ENCODE measurements at places on chromosomes 11 and 22. TPM values are rescaled to one million over a fixed set of nuclear protein-coding genes. Genes with fewer than 3 reads are reported as not detected.

- H3K4me3 ChIP-seq, result peak overlapping the region; percentile 79
- no peaks in the 10 kb centered on the region for H3K36me3 ChIP-seq
- DNase-seq, result peak; percentile 34
- H3K27me3 ChIP-seq, result no peaks in the 10 kb centered on the region
- no peaks in the 10 kb centered on the region for H3K4me1 ChIP-seq
These were observed 2.0 kb upstream of the LARGE1 start for GRCh38 chr22:33922349-33922681.

DNA sequence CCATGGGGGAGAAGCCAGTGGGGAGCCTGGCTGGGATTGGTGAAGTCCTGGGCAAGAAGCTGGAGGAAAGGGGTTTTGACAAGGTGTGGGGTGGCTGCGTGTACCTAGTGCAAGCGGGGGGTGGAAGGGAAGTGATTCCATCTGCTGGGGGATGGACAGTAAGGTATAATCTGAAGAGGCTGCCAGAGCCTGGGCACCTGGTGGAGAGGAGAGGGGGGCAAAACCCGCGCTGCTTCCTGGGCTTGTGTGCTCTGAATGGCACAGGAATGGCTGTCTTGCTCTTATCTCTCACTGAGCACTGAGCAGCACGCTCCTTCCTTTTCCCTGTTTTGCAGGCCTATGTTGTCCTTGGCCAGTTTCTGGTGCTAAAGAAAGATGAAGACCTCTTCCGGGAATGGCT is 988 bp downstream of the BANF1 start:
- no peak for DNase-seq
- H3K4me3 ChIP-seq, result peak overlapping the region; percentile 71
- no peaks in the 10 kb centered on the region for H3K4me1 ChIP-seq
- H3K27me3 ChIP-seq, result no peaks in the 10 kb centered on the region
- H3K27ac ChIP-seq, result peak overlapping the region; percentile 78

GRCh38 chr11:76151556-76152085 is 54.7 kb downstream of the WNT11 start:
- H3K4me1 ChIP-seq, result no peaks in the 10 kb centered on the region
- no peak overlapping the region for H3K4me3 ChIP-seq
- H3K27ac ChIP-seq, result no peak overlapping the region
- DNase-seq, result no peak
- no peaks in the 10 kb centered on the region for H3K36me3 ChIP-seq

GRCh38 chr11:77384571-77384970 is 83.1 kb upstream of the GDPD4 start:
- no peak overlapping the region for H3K27ac ChIP-seq
- DNase-seq, result peak; percentile 55
- no peaks in the 10 kb centered on the region for H3K36me3 ChIP-seq

GRCh38 chr11:111352231-111352746 is 26.8 kb downstream of the POU2AF1 start:
- peaks cover 27% of the 10 kb centered on the region for H3K27me3 ChIP-seq
- H3K36me3 ChIP-seq, result no peaks in the 10 kb centered on the region
- no peaks in the 10 kb centered on the region for H3K4me1 ChIP-seq
- H3K4me3 ChIP-seq, result no peak overlapping the region
- no peak overlapping the region for H3K27ac ChIP-seq

DNA sequence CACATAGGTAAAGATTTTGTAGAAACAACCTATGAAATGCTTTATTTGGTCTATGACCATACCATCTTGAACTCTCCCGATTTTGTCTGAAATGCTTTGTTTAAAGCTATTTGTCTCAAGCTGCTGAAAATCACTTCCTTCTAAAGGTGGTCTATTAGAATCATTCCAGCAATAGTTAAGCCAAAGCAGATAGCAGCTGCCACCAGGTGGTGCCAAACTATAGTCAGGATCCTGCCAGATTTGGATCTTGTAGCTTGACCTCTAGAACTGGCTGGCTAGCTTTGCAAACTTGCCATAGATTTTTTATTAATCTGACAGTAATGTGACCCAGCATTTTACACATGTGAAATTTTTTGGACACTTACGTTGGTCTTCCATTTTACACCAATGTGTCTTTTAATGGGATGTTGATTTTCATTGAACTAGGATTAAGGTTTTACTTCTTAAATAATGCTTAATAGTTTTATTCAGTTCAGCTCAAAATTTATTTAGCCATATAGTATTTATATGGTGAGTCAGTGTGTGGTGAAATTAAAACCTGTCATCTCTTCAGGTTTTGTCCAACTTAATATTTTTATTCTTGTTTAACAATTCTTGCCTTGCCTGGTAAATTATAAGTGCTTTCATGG is 19.7 kb downstream of the CTR9 start:
- no peak overlapping the region for H3K27ac ChIP-seq
- H3K4me1 ChIP-seq, result peaks cover 3% of the 10 kb centered on the region
- no peak overlapping the region for H3K4me3 ChIP-seq
- peaks cover 31% of the 10 kb centered on the region for H3K36me3 ChIP-seq

DNA sequence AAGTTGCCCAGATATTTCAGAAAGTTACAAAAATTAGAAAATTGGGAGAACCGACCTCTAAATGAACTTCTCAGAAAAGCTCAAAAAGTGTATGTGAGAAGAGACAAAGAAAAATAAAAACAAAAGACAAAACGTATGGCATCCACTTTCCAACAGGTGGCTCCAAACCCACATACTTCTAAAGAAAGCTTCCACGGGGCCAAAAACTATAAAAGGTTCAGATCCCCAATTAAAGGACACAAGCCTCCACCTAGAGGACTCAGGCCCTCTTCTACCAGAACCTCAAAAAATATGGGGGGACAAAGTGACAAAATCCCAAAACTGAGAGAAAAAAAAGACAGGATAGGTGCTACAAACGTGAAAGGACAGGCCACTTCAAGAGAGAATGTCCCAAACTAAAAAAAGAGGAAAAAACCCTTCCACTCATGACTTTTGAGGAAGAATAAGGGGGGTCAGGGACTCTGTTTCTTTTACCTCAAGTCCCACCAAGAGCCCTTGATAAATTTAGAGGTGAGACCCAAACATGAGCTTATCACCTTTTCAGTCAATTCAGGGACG is 8.8 kb downstream of the SCGB2A1 start:
- no peaks in the 10 kb centered on the region for H3K4me1 ChIP-seq
- H3K4me3 ChIP-seq, result no peak overlapping the region
- H3K36me3 ChIP-seq, result no peaks in the 10 kb centered on the region
- peaks cover 13% of the 10 kb centered on the region for H3K27me3 ChIP-seq
- DNase-seq, result no peak
- H3K27ac ChIP-seq, result no peak overlapping the region

DNA sequence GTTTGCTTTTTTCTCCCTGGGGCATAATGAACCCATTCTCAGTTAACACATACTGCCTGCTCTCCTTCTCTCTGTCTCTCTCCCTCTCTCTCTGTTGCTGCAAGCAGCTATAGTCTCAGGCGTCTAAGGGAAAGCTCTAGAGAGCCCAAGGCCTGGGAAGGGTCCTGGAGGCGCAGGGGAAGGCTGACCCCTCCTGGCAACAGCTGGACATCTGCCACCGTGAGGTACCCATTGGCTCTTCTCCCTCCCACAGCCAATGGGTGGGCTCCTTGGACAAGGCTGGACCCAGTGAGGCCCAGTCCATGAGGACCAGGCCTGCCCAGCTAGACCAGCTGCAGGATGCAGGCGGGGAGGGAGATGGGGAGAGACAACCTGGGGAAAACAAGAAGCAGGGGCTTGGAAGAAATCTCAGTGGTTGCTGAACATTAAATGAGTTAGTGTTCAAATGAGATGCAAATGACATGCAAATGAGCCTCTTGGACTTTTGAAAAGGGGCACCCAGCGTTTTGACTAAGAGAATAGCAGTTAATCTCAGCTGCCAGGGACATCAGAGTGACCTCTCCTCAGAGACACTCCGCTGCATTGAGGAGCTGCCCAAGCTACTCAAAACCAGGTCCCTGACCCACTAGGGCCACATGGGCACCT is 349.7 kb downstream of the BUD13 start:
- no peak for DNase-seq
- H3K27ac ChIP-seq, result no peak overlapping the region
- H3K4me1 ChIP-seq, result no peaks in the 10 kb centered on the region
- H3K27me3 ChIP-seq, result no peaks in the 10 kb centered on the region

- H3K27ac ChIP-seq, result no peak overlapping the region
- H3K4me3 ChIP-seq, result no peak overlapping the region
- DNase-seq, result peak; percentile 39
- H3K4me1 ChIP-seq, result peaks cover 2% of the 10 kb centered on the region
- peaks cover 18% of the 10 kb centered on the region for H3K27me3 ChIP-seq
These were observed 69.1 kb downstream of the CTTN start for GRCh38 chr11:70467201-70468085.

DNA sequence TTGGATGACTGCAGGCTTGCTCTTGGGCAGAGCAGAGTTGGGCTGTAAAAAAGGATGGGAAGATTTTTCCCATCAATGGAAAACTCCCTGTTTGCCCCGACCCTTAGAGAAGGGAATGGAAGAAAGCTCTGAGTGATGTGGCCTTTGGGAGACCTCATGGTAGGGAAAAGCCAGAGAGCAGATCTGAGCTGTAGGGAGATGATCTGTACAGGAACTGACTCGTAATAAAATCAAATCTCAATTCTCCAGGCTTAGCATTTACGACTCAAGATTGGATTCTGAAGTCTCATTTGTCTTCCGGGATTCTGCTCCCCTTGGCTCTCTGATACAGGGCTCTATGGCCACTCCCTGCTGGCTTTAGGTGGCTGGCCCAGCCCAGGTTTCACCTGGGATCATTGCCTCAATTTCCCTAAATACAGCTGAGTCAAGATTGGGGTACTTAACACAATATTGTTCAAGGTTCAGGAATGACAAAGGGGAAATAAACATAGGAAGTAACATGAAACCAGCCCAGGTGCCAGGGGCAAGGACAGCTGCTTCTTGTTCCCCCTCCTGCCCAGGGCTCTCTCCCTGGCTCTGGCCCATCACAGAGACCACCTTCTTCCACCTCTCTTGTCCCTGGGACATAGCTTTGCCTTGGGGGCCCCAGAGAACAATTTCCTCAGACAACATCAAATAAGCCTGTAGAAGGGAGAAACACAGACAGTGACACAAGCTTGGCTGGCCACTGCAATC is 38.4 kb upstream of the THY1 start:
- H3K27ac ChIP-seq, result peak overlapping the region; percentile 58
- no peak overlapping the region for H3K4me3 ChIP-seq
- H3K36me3 ChIP-seq, result no peaks in the 10 kb centered on the region
- peak; percentile 54 for DNase-seq
- H3K4me1 ChIP-seq, result peaks cover 21% of the 10 kb centered on the region

GRCh38 chr11:64867748-64868462 is 10.5 kb downstream of the EHD1 start:
- no peak for DNase-seq
- H3K4me1 ChIP-seq, result peaks cover 61% of the 10 kb centered on the region
- peak overlapping the region; percentile 60 for H3K27ac ChIP-seq
- peaks cover 23% of the 10 kb centered on the region for H3K36me3 ChIP-seq
- H3K4me3 ChIP-seq, result no peak overlapping the region

GRCh38 chr22:36160499-36160942 is at the start of gene APOL3:
Gene APOL3, minus strand, starts transcription at chr22:36160755. Its CDS starts 11,700 bp downstream, at chr22:36149055.
- no peak within 1 kb of the TSS for H3K4me3 ChIP-seq
- no peak within 1 kb of the TSS for H3K27ac ChIP-seq
- peak; percentile 47 for DNase-seq
- H3K27me3 ChIP-seq, result peaks cover 21% of the 10 kb centered on the region
- no peaks in the 10 kb centered on the region for H3K36me3 ChIP-seq

DNA sequence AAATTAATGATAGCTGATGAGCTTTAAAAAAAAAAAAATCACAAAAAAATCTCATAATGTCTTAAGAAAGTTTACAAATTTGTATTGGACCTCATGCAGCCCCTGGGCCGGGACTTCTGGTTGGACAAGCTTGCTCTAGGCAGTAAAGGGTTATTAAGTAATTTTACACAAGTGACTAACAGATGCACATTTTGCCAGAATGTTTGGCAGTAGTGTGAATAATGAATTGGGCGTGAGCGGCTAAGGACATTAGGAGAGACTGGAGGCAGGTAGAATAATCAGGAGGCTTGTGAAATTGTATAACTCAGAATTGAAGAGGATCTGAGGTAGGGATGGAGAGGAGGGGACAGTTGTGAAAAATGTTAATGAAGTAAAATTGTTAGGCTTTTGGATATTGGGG is 77.4 kb downstream of the HIPK3 start:
- H3K36me3 ChIP-seq, result peaks cover 21% of the 10 kb centered on the region
- no peaks in the 10 kb centered on the region for H3K27me3 ChIP-seq
- H3K4me3 ChIP-seq, result no peak overlapping the region
- no peaks in the 10 kb centered on the region for H3K4me1 ChIP-seq
- no peak for DNase-seq
- H3K27ac ChIP-seq, result no peak overlapping the region

- DNase-seq, result no peak
- H3K27ac ChIP-seq, result no peak overlapping the region
- H3K4me3 ChIP-seq, result peak overlapping the region; percentile 65
- no peaks in the 10 kb centered on the region for H3K27me3 ChIP-seq
- H3K4me1 ChIP-seq, result peaks cover 2% of the 10 kb centered on the region
These were observed 1.5 kb downstream of the CCDC90B start for GRCh38 chr11:83284501-83285150.

GRCh38 chr22:30270832-30271231 is 4.2 kb upstream of the OSM start:
- no peak overlapping the region for H3K4me3 ChIP-seq
- no peak overlapping the region for H3K27ac ChIP-seq
- no peaks in the 10 kb centered on the region for H3K36me3 ChIP-seq
- no peaks in the 10 kb centered on the region for H3K4me1 ChIP-seq
- no peaks in the 10 kb centered on the region for H3K27me3 ChIP-seq
- DNase-seq, result peak; percentile 81

GRCh38 chr11:61983419-61983818 is 16.0 kb upstream of the FTH1 start:
- DNase-seq, result no peak
- H3K27me3 ChIP-seq, result no peaks in the 10 kb centered on the region
- H3K27ac ChIP-seq, result no peak overlapping the region
- no peak overlapping the region for H3K4me3 ChIP-seq

GRCh38 chr11:27213232-27213660 is 149.8 kb downstream of the CCDC34 start:
- no peak overlapping the region for H3K27ac ChIP-seq
- H3K4me1 ChIP-seq, result peaks cover 23% of the 10 kb centered on the region

Gene PGA4
- not detected for total RNA-seq

Gene OR51B5
- total RNA-seq, result 0.54 TPM

Gene SERPING1
- 2.0 TPM for total RNA-seq

Measured in IMR-90 (cell line).